NCI-H1694 (cell line): ENCODE measurements at places on chromosomes 2 and 18.

DNA sequence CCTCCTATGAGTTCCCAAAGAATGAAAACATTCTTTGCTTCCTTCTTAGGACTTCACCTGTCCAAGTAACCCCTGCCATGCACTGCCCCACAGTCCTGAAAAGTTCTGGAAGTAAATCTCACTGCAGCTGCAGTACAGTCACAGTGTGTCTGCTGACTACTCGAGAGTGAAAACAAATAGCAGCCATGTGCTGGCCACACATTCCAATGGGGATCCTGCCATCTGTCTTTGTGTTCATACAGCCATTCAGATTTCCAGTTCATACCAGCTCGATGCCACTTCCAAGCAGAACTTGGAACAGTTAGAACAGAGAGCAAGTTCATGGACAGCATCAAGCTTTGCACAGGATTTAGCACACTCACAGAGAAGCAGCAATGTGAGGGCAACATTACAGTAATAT lies 629.9 kb upstream of the ACVR2A start:
- DNase-seq: peak; percentile 64

- no peak for DNase-seq
Observed at GRCh38 chr18:11657554-11657953, 31.5 kb upstream of the GNAL start.

GRCh38 chr2:223465793-223466192 lies 136.4 kb downstream of the SCG2 start:
- no peak for DNase-seq

- no peak for DNase-seq
Observed at GRCh38 chr18:9775178-9775577, 67.1 kb downstream of the RAB31 start.

DNA sequence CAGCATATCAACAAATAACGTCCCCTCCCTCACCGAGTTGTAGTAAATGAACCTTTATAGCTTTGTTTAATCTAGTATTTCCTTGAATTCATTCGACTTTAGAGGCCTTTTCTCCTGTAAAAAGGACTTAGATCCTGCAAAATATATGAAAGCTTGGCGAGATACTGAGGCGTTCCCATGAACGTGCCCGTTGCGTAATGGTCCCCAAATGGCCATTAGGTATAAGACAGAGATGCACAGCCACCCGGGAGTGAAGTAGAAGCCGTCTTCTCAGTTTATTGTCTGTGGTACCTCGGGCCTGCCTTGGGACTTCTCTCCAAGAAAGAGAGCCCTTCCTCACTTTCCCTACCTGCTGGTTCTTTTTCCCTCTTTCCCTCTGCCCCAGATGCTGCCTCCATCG lies 310.6 kb downstream of the CELF4 start:
- DNase-seq: no peak

- no peak for DNase-seq
Observed at GRCh38 chr2:196500686-196501431, 138.7 kb upstream of the CCDC150 start.

DNA sequence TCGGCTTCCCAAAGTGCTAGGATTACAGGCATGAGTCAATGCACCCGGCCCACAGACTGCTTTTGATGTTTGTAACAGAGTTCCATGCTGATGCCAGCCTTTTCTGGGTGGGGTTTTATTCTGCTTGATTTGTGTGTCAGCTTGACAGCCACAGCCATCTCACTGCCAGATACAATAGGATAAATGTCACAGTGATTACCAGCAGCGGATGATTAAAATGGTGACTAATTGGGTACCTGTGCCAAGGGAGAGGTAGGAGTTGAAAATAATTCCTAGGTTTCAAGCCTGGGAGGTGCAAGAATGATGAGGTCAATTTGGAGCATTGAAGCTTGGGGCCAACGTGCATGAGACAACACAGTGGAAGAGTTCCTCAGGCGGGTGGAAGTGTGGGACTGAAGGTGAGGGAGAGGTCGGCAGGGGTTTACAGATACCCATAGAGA lies 39.4 kb downstream of the SH2D6 start:
- no peak for DNase-seq

GRCh38 chr2:123670286-123670685 lies 354.8 kb upstream of the CNTNAP5 start:
- no peak for DNase-seq

DNA sequence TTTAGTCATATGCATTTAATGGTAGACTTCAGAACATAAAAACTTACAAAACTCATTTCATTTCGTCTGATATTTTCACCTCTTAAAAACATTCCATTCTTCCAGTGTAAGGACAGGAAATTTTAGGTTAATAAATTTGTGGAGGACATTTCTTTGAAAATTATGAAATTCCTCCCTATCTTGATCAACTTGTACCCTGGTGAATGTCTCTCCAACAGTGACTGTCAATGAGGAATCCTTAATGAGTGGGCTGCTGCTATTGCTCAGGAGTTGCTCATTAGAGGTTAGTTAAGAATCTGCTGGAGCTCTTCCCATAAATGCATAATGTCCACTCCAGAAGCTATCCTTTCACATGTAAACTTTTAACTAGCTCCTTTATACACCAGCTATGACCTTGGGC lies 69.1 kb downstream of the LRP1B start:
- no peak for DNase-seq

DNA sequence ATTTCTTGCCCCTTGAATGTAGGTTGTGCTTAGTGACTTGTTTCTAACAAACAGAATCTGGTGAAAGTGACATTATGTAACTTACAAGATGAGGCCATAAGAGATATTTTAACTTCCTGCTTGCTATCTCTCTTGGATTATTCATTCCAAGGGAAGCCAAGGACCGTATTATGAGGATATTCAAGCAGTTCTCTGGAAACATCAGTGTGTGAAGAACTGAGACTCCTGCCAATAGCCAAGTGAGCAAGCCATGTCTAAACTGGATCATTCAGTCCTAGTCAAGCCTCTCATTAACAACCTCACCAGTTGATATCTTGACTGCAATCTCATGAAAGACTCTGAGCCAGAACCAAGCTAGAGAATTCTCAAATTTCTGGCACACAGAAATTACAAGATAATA lies 765.1 kb upstream of the SLC8A1 start:
- no peak for DNase-seq

- DNase-seq: no peak
Observed at GRCh38 chr2:85737481-85737880, 16.3 kb upstream of the ATOH8 start.

DNA sequence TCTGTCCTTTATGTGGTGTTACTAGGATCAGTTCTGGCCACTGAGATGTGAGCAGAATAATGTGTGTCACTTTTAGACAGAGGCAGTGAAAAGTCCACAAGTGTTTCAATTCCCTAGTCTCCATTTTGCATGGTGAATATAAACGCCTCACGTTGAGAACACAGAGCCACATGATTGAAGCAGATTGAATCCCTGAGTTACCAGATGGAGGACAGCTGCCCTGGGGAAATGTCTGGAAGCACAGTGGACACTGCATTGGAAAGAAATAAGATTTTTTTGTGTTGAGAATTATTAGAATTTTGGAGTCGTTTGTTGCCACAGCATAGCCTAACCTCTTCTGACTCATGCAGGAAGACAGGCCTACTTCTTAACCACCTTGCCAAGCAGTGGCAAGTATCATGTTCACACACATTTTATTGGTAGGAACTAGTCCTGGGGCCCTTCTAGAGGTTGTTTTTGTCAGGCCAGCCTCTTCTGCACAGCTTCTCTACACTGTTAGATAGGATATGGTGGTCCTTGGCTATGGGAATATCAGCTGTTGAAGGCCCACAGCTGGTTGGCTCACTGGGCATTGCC lies 188.6 kb downstream of the TMEM182 start:
- DNase-seq: no peak

GRCh38 chr2:159549234-159549633 lies 67.1 kb downstream of the BAZ2B start:
- no peak for DNase-seq

GRCh38 chr18:46174342-46175041 lies 70.3 kb downstream of the HAUS1 start:
- no peak for DNase-seq

DNA sequence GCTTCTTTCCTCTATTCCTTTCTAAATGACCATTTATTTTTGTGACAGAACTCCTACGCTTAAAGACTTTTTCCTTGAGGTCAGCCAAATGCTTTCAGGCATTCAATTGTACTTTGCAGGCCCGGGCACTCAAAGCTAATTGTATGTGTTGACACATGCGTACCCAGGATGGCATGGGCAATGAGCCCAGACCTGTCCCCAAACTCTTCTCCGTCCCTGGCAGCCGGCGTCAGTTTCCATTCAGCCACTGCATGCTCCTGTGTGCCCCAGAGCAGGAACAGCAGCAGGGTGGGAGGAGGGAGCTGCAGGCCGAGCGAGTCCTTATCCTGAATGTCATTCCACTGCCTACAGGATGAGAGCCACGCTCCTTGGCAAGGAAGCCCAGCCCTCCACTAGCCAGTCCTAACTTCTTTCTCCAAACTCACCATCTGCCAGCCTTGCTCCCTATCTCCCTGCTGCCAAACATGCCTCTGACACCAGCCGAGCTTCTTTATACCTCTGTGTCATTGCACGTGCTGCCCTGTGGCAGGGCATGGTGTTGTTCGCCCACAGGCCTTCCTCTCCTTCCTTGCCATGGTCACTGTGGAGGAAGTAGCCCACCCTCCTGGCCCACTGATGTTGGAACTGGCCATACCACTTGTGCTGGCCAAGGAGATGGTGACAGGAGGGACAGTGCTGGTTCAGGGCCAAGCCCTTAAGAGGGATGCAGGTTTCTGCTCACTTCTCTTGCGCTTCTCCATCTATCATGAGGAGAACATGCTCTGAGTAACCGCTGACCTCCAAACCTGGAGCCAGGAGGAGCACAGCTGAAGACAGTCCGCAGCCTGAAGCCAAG lies 116.9 kb upstream of the FHL2 start:
- DNase-seq: no peak

GRCh38 chr2:67374481-67374880 lies 22.7 kb upstream of the ETAA1 start:
- no peak for DNase-seq

GRCh38 chr2:36819095-36819711 lies 122.7 kb downstream of the VIT start:
- no peak for DNase-seq

DNA sequence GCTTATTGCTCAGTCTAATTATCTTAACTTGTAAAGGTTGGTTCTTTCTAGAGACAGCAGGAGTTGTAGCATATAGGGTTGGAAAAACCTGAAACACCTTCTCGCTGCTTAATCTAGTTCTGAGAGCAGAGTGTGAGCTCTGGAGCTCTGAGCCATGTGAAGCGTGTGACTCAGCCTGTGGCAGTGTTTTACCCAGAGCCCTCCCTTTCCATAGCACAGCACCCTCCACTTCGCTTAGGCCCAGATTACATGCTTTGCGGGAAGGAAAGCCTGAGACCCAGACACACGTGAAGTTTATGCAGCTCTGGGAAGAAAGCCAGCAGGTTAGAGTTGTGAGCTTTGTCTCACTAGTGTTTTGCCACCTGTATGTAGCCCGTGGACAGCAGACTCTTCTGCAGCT lies 74.5 kb downstream of the INPP4A start:
- no peak for DNase-seq

- DNase-seq: no peak
Observed at GRCh38 chr2:160306985-160307384, 106.9 kb upstream of the ITGB6 start.

- no peak for DNase-seq
Observed at GRCh38 chr2:40225670-40226210, 226.2 kb downstream of the SLC8A1 start.

- no peak for DNase-seq
Observed at GRCh38 chr18:59202258-59202820, 17.6 kb upstream of the GRP start.

DNA sequence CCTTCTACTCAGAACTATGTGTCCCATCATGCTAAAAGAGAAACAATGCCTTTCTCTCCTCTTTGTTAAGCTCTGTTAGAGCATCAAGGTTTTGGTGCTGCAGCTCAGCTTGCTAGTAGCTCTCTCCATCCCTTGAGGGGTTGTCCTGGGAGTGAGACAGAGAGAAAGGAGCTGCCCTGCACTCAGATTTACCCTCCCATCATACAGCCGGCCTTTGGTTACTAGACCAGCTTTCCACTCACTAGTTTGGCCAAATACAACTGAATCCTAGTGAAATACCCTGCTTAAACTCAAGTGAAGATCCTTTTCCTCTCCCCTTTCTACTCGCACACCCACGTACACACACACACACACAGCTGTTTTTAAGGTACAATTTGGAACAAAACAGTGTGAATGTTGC lies 2.3 kb upstream of the CHN1 start:
- DNase-seq: no peak

- no peak for DNase-seq
Observed at GRCh38 chr2:172596776-172597175, 40.9 kb downstream of the PDK1 start.

DNA sequence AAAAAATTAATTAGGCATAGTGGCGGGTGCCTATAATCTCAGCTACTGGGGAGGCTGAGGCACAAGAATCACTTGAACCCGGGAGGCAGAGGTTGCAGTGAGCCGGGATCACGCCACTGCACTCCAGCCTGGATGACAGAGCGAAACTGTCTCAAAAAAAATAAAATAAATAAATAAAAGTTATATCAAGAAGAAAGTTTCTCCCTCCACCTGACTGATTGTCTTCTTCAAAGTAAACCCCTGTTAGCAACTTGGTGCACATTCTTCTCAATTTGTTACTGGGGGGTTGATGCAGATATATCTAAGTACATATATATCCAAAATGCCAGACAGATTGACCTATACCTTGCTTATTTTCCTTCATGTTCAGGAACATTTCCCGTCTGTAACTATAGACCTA lies 5.2 kb upstream of the MYCN start:
- DNase-seq: no peak

- no peak for DNase-seq
Observed at GRCh38 chr2:38138996-38139395, 63.0 kb upstream of the CYP1B1 start.

DNA sequence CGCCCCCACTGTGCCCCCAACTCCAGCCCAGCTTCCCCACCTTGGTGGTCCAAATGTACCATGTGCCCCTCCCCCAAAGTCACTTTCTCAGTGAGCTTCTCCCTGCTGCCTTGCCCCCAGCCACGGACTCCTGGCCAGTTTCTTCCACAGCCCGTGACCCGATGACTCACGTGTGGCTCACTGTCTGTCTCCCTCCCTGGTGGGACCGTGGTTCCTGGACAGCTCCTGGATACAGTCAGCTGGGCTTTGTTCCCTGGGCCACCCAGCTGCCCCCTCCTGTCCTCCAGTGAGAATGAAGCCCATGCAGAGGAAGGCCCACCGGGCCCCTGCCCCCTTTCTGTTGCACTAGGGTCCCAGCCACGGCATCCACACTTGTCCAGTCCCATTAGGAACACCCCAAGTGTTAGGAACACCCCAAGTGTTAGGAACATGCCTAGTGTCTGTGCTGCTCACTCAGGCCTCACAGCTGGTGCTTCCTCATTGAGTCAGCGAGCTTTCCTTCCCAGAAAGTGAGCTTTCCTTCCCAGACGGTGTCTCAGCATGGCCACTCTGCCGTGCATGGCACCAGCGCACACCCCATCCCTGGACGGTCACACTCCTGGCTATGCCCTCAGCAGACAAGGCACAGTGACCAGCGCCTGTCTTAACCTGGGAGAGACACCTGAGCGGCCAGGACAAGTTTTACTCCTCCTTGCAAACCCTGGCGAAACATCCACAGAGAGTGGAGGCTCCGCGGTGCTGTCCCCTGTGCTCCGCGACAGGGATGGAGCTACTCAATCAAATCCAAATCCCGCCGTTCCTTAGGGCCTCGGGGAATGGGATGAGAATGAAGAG lies 44.8 kb upstream of the CTDP1 start:
- DNase-seq: no peak
